Hematopoietic multipotent progenitor cell (in vitro differentiated cells): ENCODE measurements at places on chromosomes 16 and 17. TPM values are rescaled to one million over a fixed set of nuclear protein-coding genes. Genes with fewer than 3 reads are reported as not detected.

- no peak for DNase-seq
Measured at GRCh38 chr17:60538726-60539125, 12.7 kb upstream of the APPBP2 start.

GRCh38 chr17:27540318-27541101, 84.3 kb downstream of the KSR1 start:
- no peak for DNase-seq

GRCh38 chr17:35218915-35219314, 24.0 kb upstream of the SLFN5 start:
- no peak for DNase-seq

- peak; percentile 43 for DNase-seq
Measured at GRCh38 chr17:29565643-29566472, 979 bp downstream of the ABHD15 start.

DNA sequence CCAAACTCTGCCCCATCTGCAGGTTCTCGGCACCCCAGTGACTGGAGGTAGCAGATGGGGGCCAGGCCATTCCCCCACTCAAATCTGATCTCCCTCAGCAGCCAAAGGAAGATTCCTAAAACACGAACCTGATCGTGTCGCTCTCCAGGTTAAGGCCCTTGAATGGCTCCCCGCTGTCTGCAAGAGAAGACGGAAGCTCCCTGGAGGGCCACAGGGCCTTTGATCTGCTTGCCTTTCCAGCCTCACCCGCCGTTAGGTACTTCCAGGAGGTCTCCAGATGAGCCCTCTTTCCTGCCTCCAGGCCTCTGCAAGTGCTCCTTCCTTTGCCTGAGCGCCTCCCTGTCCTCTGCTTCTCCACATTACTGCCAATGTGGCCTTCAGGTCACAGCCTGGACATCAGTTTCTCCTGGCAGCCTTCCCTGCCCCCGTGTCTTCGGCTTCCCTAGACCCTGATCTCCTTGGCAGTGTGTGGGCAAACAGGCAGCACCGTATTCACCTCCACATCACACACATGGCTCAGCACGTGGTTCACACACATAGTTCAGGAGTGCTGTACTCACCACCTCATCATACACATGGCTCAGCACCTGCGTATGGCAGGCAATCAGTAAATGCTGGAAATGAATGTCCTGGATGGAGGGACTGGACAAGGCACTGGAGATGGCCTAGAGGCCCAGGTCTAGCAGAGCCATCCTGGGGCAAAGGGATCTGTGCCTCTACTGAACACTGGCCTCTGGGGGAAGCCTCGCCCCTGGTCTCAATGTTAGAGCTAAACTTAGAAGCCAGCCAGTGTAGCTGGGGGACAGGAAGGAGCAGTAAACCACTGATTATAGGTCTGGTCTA, 26.4 kb upstream of the MRPS23 start:
- no peak for DNase-seq

- no peak for DNase-seq
Measured at GRCh38 chr16:56669005-56669839, at the start of gene MT1H. Gene MT1H, plus strand, starts transcription at chr16:56669814. Its CDS starts 71 bp downstream, at chr16:56669885.

DNA sequence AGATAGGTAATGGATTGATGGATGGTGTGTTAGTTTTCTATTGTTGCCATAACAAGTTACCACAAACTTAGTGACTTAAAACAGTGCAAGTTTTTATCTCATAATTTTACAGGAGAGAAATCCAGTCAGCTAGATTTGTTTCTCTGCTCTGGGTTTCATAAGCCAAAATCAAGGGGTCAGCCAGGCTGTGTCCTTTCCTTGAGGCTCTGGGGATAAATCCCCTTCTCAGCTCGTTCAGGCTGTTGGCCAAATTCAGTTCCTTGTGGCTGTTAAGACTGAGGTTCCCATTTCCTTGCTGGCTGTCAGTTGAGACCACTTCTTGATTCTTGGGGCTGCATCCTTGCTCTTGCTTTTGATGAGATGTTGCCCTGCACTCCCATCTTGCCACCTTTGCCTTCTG, 204.9 kb upstream of the CDH13 start:
- no peak for DNase-seq

- peak; percentile 57 for DNase-seq
Measured at GRCh38 chr17:49343273-49343672, 18.8 kb downstream of the ZNF652 start.

- no peak for DNase-seq
Measured at GRCh38 chr17:61863801-61864126, 436 bp upstream of the BRIP1 start.

GRCh38 chr17:46890638-46891037, 32.3 kb upstream of the GOSR2 start:
- DNase-seq, result no peak

DNA sequence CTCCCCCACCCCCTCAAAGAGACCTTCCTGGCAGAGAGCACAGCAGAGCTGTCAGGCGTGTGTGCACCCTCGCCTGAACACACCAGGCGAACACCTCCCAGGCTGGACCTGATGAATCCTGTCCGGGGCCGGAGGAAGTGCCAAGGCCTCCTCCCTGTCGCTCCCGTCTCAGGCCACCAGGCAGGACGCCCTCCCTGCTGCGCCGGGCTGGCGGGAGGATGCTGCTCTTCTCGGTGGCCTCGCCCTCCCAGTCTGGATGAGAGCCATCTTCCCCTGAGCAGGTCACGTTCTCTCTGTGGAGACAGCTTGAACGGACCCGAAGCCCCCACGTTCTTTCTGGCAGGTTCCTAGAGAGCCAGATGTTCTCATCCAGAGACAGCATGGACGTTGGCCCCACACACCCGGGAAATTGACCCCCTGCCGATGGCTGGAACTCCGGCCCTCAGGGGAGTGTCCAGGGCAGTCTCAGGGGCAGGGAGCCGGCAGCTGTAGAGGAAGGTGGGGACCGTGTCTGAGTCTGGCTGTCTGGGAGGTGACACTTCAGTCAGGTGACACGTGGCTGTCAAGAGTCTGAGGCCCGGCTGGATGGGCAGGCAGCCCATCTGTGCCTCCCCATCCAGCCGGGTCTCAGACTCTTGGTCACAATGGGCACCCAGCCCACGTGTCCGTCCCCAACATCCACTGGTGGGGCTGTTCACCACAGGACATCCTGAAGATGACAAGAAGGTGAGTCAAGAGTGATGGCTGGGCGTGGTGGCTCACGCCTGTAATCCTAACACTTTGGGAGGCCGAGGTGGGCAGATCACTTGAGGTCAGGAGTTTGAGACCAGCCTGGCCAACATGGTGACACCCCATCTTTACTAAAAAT, 5.0 kb upstream of the TIMP2 start:
- no peak for DNase-seq

DNA sequence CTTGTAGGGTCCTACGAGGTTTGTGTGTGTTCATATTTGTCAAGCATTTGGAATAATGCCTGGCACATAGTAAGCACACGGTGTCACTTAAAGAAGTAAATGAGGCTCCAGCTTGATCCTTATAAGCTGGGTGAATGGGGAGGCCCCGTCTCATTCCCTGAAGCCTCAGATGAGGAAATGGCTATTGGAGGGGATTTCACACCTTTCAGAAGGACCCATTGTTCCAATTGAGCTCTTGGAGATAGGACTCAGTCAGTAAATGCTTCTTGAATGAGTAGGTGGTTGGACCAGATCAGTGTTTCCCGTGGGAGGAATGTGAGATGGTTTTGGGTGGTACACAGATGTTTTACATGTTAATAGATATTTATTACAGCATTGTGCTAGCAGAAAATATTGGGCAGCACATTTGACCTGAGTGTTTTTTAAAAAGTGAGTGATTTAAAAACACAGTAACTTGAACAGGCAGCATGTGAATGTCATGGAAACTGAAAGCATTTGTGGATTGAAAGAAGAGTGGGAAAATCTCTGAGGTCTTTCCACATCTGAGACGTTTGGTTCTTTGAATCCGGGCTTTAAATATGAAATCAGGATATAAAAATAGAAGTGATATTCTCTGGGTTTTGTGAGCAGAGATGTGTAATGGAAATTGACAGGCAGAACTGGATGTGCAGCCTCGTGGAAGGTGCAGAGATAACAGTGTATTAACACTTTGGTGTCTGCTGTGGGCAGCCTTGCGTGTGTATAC, 36.4 kb upstream of the ARHGAP17 start:
- no peak for DNase-seq

DNA sequence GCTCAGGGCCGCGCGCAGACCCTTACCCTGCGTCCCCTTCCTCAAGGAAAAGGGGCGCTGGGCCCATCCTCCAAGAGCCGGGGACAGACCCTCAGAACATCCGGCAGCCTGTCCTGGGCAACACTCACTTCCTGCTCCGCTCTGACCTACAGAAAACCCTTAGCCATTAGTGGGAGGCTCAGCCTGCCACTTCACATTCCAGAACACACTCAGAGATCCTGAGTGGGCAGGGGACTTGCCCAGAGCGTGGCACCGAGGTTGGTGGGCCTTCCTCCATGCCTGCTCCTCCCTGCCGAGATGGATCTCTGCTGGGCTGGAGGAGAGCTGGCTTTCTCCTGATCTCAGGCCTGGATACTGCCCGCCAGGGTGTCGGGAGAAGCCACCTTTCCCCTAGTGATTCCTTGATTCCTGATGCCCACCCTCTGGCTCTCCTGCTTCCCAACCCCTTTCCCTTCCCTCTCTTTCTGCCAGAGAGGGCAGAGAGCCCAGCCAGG, 1.5 kb downstream of the SCARF1 start:
- DNase-seq, result no peak

DNA sequence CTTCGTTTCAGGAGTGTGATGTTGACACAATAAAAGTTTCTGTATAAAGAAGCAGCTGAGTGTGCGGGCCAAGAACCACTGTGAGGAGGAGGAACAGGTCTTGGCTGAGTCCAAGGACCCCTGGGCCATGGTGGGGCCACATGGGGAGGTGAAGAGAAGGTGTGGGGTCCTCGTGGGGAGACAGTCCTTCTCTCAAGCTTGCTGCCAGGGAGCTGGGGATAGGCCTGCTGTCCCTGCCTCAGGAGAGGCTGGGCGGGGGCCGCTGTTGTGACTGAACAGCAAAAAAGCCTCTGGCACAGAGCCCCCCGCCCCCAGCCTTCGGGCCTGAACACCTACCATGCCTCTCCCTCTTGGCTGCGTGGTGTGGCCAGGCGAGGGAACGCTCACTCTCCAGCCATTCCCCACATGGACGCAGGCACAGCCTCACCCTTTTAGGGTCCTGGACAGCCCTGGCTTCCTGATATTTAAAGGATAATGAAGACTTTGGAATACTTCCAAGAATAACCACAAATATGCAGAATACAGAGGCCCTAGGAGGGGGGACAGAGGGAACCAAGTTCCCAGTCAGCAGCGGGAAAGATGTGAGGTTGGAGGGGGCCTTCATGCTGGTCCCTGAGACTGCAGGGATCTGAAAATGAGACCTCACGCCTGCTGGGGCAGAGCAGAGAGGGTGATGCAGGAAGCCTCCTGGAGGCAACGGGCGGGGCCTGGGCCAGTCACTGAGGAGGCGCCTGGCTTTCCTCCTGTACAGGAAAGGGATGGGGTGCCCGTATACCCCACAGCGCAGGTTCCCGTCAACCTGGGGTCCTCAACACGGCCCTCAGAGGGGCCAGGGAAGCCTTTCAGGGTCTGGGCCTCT, 100.0 kb upstream of the CREBBP start:
- DNase-seq, result no peak

DNA sequence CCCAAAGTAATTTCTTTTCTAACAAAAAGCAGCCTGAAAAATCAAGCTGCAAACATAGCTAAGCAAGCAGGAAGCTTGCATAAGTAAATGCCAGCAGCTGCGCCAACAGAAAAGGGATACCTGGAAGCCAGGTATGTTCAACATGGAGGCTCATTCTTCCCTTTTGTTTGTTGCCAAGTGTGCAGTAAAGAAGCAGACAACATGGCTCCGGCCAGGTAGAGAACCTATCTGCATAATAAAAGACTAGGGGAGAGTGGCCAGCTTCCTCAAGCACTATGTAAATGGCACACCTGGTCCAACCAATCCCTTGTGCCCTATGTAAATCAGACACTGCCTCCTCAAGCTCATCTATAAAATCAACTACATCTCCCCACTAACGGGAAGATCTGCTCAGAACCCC, 1407.0 kb downstream of the CDH11 start:
- DNase-seq, result no peak

GRCh38 chr17:64698725-64699124, 36.6 kb upstream of the SMURF2 start:
- DNase-seq, result no peak

- no peak for DNase-seq
Measured at GRCh38 chr16:57634171-57634570, 5.7 kb downstream of the ADGRG1 start.

- DNase-seq, result no peak
Measured at GRCh38 chr17:79202480-79202879, 127.9 kb downstream of the ENGASE start.

DNA sequence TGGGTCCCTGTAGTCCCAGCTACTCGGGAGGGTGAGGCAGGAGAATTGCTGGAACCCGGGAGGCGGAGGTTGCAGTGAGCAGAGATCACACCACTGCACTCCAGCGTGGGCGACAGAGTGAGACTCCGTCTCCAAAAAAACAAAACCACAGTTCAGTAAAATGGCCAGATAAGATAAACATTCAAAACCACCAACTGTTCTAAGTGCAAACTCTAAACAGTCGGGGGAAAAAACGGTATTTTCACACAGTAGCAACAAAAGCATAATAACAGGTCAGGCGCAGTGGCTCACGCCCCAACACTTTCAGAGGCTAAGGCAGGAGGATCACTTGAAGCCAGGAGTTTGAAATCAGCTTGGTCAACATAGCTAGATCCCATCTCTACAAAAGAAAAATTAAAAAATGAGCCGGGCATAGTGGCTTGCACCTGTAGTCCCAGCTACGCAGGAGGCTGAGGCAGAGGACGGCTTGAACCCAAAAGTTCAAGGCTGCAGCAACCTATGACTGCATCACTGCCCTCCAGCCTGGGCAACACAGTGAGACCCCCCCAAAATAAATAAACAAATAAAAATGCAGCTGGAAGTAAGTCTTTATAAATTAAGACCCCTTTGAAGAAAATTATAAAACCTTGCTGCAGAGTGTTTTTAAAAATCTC, 10.8 kb upstream of the HASPIN start:
- DNase-seq, result peak; percentile 73

C17orf58 gene
- 5.7 TPM for total RNA-seq

RND2 gene
- 0.27 TPM for total RNA-seq

CCL3 gene
- total RNA-seq, result 1.6 TPM

C17orf100 gene
- total RNA-seq, result 1.6 TPM

ANKRD40CL gene
- 0.27 TPM for total RNA-seq

CLEC10A gene
- total RNA-seq, result under 0.01 TPM

ATP1B2 gene
- total RNA-seq, result not detected

CNGB1 gene
- not detected for total RNA-seq

TNFRSF17 gene
- 0.27 TPM for total RNA-seq

CENPV gene
- 12.9 TPM for total RNA-seq

KRTAP4-1 gene
- total RNA-seq, result not detected

PARN gene
- total RNA-seq, result 17.8 TPM

SLC6A2 gene
- total RNA-seq, result 0.27 TPM
